ENCODE measurements at places on chromosomes 7 and 10.
A peak's percentile ranks its signal among the peaks of the same experiment; 100 is the strongest.

DNA sequence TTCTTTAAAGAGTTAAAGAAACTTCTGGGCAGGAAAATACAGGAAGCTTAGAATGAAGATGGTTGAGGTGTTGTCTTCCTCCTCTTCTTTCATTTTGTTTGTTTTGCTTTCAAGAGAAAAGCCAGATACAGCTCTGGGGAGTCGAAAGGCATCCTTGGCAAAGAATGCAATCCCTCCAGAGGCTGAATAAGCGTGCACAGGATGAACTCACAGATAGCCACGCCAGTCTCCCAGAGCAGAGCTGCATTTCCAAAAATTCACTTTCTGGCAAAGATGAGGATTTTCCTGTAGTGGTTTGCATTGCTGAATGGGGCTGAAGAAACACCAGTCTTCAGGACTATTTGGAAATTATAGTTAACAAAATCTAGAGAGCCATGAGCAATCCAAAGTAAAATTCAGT, 336.4 kb downstream of the NRG3 start:
- no peak for DNase-seq

DNA sequence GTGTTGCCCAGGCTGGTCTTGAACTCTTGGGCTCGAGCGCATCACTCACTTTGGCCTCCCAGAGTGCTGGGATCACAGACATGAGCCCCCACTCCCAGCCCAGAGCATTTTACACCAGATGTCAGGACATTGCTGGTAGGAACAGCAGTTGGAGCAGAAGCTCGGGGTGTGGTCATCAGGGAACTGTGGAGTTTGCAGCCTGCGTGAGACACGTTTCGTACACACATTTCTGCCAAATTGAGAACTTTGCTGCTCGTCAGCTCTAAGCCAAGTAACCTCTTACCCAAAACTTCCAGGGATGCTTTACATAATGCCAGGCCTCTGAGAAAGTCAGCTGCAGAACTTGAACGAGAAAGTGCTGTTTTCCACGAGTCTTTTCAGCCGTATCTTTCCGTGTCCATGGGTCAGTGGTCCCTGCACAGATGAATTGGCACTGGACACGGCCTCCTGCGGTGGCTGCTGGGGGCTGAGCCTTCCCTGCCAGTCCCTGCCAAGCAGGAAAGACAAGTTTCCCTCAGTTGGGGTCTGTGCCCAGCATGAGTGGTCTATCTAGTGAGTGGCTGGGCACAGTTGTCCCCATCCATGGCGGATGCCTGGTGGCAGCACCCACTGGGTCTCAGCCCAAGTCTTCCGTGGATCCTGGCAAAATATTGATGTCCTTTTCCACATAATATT, 54.4 kb downstream of the DNAJB6 start:
- DNase-seq: no peak

DNA sequence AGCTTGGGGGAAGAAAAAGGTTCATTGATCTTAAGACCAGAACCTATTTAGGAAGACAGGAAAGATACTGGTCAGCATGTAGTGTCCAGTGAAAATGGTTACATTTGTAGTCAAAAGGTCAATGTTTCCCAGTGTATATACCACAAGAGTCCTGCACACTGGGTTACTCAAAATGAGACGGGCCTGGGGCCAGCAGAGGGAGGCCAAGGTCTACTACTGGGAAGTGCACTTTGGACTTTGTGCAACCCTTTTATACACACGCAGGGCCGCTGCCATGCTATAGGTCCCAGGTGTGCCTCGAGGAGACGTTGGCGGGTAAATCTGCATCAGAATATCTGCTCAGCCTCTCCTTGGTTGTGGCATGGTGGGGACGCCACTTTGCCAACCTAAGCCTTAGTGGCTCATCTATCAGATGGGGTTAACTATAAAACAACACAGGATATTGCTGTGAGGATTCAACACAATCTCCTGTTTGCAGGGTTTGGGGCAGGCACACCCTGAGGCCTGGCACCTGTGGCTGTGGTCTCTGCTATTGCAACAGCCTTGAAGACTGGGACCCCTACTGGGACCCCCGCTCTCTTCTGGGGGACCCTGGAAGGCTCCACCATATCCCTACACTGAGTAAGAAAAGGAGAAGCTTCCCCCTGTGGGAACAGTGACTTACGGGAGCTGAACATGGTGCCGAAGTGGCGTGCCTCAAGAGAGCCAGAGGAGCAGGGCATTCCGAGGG, 19.7 kb downstream of the CLRN3 start:
- DNase-seq: no peak

DNA sequence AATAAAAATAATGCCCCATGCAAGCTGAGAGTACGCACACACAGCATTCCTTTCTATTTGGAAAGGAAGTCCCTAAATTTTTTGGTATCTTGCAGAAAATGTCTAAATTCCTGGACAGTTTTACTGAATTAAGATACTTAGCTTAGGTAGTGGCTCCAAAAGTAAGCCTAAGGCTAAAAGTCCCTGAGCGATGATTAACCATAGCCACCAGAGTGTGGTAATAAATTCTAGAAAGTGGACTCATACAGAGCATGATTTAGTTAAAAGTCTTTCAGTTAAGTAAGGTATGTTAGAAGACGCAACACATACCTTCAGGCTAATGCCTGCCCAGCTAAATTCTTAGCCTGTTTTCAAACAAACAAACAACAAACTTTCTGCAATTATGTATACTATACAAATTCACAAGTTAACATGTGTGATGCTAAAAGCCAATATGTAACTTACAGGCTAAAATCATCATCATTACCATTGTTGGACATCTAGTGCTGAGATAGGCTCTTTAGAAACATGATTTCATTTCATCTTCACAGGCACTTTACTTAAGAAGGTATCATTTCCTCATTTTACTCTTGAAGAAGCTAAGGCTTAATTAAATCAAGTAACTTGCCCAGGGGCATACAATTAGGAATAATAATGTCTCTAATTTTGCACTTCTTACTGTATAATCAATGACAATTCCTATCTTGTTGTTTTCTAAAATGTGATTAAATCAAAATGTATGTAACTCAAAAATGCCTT, 261.4 kb upstream of the YAE1 start:
- DNase-seq: peak; percentile 55

GRCh38 chr7:92569137-92569536, 21.1 kb downstream of the FAM133B start:
- no peak for DNase-seq

GRCh38 chr7:154592388-154592787, 410.5 kb downstream of the PAXIP1 start:
- no peak for DNase-seq

DNA sequence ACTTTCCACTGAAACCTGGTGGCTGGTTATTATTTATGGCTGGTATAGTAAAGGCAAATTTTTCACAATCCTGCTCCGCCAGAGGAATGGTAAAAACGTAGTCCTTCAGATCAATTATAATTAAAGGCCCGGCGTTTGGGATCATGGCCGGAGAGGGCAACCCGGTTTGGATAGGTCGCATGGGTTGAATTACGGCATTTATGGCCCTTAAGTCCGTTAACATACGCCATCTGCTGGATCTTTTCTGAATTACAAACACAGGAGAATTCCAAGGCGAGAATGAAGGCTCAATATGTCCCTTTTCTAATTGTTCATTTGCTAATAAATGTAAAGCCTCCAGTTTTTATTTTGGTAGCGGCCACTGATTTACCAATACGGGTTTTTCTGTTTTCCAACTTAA, 11.3 kb upstream of the TAS2R3 start:
- no peak for DNase-seq

DNA sequence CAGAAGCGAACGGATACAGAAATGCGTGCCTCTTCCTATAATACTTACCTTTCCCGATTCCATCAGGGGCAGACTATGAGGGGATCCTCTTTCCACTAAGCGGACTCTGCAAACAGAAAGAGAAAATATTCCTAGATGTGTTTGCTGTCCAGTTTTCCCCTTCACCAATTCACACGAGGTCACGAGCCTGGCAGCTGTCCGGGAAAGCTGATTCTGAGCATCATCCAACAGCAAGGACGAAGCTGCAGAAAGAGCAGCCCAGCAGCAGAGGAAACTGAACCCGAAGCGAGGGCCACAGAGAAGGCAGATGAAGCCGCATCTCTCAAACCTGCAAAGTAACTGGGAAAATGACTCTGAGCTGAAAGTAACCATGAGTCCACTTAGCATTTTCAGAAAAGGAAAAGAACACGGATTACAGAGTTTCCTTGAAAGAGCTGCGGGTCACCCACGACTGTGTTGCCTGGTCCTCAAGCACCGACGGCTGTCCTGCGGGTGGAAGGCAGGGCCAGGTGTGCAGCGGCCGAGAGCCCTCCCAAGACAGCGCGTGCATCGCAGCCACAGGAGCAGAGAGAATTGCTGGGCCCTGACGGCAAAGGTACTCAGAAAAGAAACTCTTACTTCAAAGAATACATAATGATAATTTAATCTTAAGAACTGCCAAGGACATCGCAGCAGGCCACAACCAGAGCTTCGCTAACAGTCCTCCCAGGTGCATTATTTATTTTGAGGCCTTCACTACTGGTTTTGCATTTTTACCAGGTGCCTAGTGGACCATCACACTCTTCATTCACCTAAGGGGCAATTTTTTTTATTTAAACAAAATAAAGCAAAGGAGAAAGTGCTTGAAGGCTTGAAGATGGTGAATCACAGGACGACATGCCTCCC, 153.3 kb downstream of the ZMYND11 start:
- DNase-seq: no peak

GRCh38 chr7:126727930-126728391, 524.8 kb downstream of the GRM8 start:
- peak; percentile 44 for DNase-seq

GRCh38 chr7:124679586-124680225, 85.9 kb downstream of the GPR37 start:
- no peak for DNase-seq

DNA sequence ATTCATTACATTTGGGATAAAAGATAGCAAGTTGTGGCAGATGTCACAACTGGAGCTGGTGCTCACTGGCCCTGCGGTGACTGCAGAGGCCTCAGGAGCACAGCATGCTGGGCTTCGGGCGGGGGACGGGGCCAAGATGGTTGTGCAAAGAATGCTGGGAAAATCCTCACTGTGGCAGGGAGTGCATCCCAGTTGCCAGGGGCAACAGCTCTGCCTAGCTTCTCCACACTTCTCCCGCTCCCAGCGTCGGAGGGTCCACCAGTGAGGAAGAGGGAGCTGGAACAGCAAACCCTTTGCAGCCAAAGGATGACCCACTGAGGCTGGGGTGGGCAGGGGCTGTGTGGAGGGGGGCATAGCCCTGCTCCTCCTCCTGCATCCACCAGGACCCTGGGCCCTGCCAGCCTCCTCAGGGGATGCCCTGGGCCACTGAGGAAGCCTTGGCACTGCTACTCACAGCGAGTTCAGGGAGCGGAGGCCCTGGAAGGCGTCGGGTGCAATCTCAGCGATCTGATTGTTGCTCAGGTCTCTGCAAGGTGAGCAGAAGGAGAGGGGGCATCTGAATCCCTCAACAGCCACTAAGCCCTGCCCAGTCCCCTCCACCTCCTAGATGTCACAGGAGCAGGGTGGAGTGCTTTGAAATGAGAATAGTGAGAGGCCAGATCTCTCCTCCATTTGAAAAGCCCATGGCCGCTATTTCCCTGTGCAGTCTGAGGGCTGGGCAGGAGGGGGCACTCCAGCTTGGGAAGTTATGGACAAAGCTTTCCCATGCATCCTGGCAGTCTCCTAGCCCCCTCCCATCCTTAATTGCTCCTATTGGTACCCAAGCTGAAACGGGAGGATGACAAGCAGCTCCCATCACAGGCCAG, 126.5 kb downstream of the SLIT1 start:
- DNase-seq: no peak

- peak; percentile 75 for DNase-seq
Measured at GRCh38 chr10:36256948-36257356, 614.9 kb upstream of the FZD8 start.

GRCh38 chr7:127588697-127589482, 679 bp downstream of the ARF5 start:
- peak; percentile 68 for DNase-seq

GRCh38 chr10:62561151-62561550, 187.0 kb downstream of the ZNF365 start:
- no peak for DNase-seq

DNA sequence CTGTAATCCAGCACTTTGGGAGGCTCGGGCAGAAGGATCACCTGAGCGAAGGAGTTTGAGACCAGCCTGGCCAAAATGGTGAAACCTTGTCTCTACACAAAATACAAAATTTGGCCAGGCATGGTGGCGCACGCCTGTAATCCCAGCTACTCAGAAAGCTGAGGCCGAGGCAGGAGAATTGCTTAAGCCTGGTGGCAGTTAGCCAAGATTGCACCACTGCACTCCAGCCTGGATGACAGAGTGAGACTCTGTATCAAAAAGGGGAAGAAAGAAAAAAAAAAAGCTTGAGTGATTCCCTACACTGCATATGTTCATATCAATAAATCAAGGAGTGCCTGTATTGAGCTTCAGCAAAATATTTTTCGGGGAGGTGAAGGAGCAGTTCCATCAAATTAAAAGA, 45.8 kb upstream of the SRRM3 start:
- DNase-seq: peak; percentile 49

GRCh38 chr7:1385809-1386622, 73.3 kb downstream of the MICALL2 start:
- no peak for DNase-seq

- DNase-seq: peak; percentile 75
Measured at GRCh38 chr7:112994656-112995055, 92.0 kb downstream of the GPR85 start.

GRCh38 chr7:116713918-116714317, 41.9 kb downstream of the MET start:
- DNase-seq: peak; percentile 88

GRCh38 chr7:64655811-64656210, 10.1 kb upstream of the ZNF107 start:
- DNase-seq: no peak

GRCh38 chr7:44180631-44181030, 8.6 kb downstream of the GCK start:
- DNase-seq: no peak

DNA sequence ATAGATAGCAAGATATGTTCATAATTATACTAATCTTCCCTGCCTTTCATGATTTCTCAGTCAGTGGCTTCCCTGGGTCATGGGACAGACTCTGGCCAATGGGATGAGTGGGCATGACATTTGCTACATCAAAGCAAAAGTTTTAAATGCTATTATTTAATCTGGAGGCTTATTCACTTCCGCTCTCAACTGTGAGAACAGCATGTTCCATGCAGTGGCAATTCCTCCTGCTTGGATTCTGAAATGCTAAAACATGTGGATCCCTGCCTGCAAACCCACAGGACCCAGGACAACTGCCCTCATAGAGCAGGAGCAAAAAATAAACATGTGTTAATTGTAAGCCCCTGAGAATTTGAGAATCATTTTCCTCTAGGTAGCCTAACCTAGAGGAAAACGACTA, 1412.4 kb upstream of the CELF2 start:
- DNase-seq: peak; percentile 13

GRCh38 chr7:26198133-26198780, 2.3 kb downstream of the HNRNPA2B1 start:
- peak; percentile 48 for DNase-seq

- DNase-seq: peak; percentile 47
Measured at GRCh38 chr7:30863706-30864035, 48.0 kb upstream of the AQP1 start.

DNA sequence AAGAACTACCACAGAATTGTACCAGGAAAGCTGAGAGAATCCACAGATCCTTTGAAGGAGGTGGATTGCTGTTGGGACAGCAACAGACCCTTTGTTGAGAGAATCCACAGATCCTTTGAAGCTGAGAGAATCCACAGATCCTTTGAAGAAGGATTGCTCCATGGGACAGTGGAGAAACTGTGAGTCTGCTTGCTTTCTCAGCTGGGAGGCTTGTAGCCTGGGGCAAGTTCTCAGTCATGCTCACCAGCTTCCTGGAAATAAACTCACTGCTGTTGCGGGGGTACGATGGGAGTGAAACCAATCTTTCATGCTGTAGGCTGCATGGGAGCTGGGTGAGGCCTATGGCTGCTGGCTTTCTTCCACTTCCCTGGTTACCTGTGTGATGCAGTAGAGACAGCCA, 106.3 kb downstream of the C7orf25 start:
- peak; percentile 4 for DNase-seq

- DNase-seq: no peak
Measured at GRCh38 chr10:70355051-70356021, 27.1 kb downstream of the LRRC20 start.

Measured in EH (cell line).